ENCODE measurements at places on chromosomes 11 and 22. TPM values are rescaled to one million over a fixed set of nuclear protein-coding genes. Genes with fewer than 3 reads are reported as not detected.

Gene DSCAML1
- polyA plus RNA-seq: 12.1 TPM

Gene GAL
- polyA plus RNA-seq: 8.0 TPM

Gene TEX12
- polyA plus RNA-seq: 0.14 TPM

Gene TSSK2
- not detected for polyA plus RNA-seq

Gene STT3A
- 94.5 TPM for polyA plus RNA-seq

Gene PANX2
- 21.6 TPM for polyA plus RNA-seq

Gene PCSK7
- 59.6 TPM for polyA plus RNA-seq

Gene IRF7
- 17.1 TPM for polyA plus RNA-seq

Gene SLC5A4
- 0.98 TPM for polyA plus RNA-seq

Gene OR52N4
- not detected for polyA plus RNA-seq

Gene SNX32
- 9.7 TPM for polyA plus RNA-seq

Gene KRTAP5-10
- 0.18 TPM for polyA plus RNA-seq

Gene HBG1
- 8.9 TPM for polyA plus RNA-seq

Gene APOC3
- polyA plus RNA-seq: not detected

Gene OR8D1
- polyA plus RNA-seq: not detected

Gene APOA4
- polyA plus RNA-seq: not detected

Gene CLP1
- 10.6 TPM for polyA plus RNA-seq

Data from spinal cord (tissue), 10 donors.